ENCODE measurements at places on chromosomes 3 and 15.
A peak's percentile ranks its signal among the peaks of the same experiment; 100 is the strongest.

DNA sequence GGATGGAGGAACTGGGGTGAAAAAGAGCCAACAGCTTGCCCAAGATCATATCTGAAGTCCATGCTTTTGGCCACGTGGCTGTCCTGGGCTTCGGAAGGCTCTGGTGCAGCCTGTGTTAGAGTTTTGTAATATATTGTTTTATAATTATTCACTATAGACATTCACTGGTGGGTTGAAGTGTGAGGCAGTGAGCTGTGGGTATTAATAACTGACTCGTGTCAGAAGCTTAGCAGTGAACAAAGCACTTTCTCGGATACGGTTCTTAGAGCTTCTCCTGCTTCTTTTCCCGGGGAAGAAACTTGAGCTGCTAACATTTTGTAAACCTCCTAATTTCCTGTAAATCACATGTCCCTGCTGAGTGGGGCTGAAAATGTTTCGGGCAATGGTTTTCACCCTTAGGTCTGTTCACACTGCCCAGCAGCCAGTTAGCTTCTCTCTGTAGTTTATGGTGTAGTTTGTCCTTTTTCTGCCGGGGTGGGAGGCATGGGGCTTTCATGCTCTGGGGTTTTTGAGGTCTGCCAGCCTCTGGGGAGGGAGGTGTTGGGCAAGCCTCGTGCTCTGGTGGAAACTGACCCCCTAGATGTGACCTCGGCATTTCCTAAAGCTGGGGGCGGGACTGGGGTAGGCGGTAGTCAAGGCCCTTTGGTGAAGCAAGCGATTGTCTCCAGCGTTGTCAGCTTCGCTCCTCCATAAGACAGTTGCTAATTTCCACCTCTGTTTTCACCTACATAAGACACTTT is 1.7 kb downstream of the MRAS start:
- DNase-seq: no peak

DNA sequence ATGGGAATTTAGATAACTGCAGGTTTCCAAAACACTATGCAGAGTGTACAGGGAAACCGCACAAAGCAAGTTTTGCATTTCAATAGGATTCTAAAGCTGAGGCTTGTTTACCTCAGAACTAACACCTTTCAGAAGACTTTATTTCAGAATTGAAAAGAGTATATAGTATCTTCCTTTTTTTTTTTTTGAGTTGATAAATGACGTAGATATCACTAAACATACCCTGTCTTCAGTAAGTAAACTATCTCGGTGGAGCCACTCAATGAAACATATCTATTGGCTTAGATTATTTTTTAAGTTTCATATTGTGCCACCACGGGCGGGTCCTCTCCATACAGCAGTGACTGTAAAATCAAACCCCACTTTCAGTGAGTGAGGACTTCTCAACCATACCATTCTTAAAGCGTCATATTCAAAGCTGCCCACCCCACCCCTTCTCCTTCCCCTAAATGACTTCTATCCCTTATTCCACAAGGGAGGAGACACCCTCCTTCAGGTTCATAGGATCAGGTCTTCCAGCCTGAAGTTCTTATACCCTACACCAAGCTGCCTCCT is 2.0 kb upstream of the TBL1XR1 start:
- DNase-seq: no peak

DNA sequence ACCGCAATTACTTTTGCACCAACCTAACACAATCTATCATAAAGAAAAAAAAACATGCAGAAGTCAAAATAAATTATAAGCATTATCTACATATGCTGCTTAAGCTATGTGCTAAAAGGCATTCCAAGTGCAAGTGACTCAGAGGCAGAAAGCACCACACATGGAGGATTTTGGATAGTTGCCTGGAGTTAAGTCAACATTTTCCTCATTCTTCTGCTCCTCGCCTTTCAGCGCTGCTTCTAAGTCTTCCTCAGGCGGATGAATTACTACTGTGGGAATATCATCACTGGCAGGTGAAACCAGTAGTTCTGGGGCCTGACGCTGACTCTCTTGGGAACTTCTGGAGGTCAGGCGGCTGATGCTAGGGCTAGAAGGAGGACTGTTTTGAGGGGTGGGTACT is 53.1 kb downstream of the SLC4A7 start:
- DNase-seq: peak; percentile 96

GRCh38 chr3:94990952-94991705 is 928.3 kb downstream of the NSUN3 start:
- no peak for DNase-seq

GRCh38 chr3:48915296-48915695 is 3.3 kb upstream of the ARIH2 start:
- no peak for DNase-seq

GRCh38 chr3:146280864-146281263 is 30.0 kb upstream of the PLSCR4 start:
- DNase-seq: peak; percentile 44

- no peak for DNase-seq
Observed at GRCh38 chr15:37135225-37135624, 34.9 kb upstream of the MEIS2 start.

GRCh38 chr3:59644479-59645402 is 594.9 kb upstream of the CFAP20DC start:
- no peak for DNase-seq

DNA sequence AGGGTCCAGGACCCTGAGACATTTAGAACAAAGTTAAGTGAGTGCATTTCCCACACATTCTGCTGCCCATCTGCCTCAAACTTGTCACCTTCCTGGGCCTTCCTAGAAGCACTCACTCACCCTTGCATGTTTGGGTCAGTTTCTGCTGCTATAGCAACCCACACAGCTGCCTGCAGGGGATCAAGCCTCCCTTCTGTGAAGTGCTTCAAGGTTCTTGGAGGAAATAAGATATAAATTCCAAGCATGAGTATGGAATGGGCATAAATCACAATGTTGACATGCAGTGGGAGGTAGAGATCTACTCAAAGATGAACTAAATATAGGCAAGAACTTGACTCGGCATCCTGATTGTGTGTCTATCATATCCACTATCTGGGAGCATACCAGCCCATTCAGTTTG is 140.4 kb downstream of the SLC9A9 start:
- no peak for DNase-seq

- DNase-seq: no peak
Observed at GRCh38 chr3:64016941-64017620, 6.2 kb downstream of the PSMD6 start.

DNA sequence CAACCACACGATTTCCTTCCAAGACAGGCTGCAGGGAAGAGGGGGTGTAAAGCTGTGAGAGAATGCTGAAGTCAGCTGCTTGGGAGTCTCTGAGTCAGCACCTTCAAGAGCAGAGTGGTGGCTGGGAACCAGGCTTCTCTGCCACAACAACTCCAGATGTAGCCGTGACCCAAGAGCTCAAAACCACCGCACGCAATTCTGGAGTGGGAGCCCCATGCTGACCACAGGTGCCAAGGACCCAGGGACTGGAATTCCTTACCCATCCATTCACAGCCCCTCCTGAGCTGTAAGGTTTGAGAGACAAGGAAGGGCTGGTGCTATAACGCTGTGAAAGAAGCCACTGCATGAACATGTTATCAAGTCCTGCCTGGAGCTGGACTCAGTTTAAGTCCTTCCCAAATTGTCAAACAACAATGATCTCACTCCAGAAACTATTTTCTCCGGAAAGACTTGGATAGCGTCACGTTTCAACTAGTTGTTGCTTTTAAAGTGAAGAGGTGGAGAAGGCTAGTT is 61.4 kb downstream of the UMPS start:
- DNase-seq: peak; percentile 96

DNA sequence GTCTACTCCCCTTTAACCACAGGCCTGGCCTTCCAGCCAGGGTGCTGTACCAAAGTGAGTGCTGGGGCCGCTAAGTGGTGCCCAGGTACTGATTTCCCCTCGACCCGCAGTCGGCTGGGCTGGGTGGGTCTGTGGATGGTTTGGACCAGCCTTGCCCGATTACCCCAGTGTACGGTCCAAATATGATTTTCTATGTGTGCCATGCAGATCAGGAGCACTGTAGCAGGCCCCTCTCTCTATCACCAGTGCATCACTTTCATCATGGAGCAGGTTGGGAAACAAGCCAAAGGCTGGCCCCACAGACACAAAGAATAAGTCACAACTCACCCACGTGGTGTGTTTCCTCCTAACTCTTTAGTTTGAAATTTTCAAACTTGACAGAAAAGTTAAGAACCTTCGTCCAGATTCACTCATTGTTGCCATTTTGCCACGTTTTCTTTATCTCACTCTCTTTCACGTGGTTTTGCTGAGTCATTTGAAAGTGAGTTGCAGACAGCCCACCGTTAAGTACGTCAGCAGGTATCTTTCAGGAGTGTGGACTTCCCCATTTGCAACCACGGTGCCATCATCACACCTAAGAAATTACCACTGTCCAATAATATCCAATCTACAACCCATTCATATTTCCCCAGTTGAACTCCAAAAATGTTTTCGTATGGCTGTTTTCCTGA is 37.0 kb downstream of the ZNF710 start:
- no peak for DNase-seq

DNA sequence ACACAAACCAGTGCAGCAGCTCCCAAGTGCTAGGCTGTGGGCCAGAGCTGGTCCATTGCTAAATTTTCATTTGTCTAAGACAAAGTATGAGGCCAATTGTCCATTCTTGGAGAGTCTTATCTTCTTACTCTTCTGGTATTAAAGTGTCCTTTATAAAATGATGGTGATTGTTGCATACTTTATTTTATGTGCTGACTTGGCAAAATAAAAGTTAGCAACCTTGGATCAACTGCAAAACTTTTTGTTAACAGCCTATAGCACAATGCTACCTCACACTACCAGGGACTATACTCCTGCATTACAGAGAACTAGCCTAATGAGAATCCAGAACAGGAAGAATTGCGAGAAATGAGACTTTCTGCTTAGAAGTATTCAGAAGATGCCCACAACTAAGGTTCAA is 44.1 kb downstream of the CLDN18 start:
- DNase-seq: no peak

DNA sequence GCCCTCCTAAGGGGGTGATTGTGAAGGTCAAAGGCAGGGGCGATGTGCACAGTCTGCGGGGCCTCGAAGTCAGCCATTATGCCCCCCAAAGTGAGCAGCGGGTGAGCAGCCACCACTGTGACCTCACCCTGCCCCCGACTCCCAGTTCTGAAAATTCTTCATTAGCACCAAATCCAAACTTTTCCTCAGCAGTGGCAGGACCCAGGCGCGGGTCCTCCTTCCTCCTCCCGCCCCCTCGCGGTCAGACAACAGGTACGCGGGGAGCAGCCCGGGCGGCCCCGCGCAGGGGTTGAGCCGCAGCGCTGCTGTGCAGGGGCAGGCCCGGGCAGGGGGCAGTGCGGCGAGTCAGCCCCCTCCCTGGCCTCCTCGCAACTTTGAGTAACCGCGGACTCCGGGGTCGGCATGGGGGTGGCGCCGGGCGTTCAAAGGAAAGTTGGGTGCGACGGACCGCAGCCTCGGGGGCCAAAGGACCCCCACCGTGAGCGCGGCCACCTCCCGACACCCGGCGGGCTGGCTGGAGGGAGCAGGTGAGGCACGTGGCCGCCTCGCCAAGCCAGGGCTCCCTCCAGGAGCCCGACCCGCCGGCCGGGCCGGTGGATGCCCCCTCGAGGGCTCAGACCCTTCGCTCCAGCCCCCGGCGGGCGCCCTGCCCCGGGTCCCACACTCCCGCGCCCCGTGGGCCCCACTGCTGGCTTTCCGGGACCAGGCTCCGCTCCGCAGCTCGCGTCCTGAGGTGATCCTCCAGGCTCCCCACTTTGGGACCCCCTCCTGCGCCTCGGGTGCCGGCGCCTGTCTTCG is 49.4 kb upstream of the CCDC174 start:
- no peak for DNase-seq

GRCh38 chr3:18334837-18335601 is 90.1 kb downstream of the SATB1 start:
- DNase-seq: no peak

DNA sequence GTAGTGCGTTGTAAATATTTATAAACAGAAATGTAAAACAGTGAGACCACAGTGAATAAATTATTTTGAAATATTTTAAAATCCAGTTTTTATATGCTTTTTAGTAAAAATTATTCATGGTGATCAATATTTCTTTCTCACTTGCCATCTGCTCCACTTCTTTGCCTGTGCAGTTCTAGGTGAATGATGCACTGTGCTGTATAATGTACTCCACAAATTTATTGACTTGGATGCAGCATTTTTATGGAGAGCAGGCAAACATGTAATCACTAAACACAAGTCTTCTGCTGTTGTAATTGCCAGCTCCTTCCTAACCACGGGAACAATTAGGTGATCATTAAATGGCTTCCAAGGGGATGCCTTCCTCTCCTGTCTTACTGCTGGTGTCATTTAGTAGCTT is 395.9 kb downstream of the PTPRG start:
- DNase-seq: no peak

GRCh38 chr3:147881933-147882332 is 472.8 kb downstream of the ZIC1 start:
- no peak for DNase-seq

DNA sequence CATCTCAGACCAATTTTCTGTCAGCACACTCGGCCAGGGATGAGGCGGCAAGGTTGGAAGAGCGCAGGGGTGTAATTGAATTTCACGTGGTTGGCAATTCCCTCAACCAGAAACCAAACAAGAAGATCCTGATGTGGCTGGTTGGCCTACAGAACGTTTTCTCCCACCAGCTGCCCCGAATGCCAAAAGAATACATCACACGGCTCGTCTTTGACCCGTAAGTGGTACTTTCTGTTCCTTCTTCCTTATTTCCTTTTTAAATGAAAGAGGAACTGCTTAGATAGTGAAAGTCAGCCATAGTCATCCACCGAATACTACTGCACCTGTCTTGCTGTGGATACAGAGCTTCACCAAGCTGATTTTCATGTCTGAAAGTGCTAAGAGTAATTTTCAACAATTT is 60.1 kb downstream of the SGO1 start:
- DNase-seq: no peak

DNA sequence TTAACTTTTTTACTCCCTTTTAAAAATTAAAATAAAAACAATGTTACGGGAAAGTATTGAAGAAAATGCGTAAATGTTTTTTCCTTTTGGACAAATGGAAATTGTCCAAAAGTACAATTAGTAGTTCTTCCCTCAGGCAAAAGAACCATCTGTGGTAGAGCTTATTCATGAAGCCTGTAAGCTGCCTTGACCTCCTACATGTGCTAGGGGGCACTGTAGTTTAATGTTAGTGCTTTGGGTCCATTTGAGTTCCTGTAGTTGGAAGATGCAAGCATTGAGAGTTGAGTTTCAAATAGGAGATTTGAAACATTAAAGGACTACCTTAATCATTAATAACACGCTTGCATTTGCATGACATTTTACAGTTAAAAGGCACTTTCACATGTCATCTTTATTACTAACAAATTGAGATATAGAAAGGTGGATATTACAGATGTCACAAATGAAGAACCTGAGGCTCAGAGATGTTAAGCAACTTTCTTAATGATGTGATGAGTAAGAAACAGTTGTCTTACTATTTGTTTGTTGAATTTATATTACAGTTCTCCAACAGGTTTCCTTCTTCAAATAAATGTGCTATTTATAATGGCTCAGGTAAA is 1.8 kb upstream of the ZNF385D start:
- no peak for DNase-seq

DNA sequence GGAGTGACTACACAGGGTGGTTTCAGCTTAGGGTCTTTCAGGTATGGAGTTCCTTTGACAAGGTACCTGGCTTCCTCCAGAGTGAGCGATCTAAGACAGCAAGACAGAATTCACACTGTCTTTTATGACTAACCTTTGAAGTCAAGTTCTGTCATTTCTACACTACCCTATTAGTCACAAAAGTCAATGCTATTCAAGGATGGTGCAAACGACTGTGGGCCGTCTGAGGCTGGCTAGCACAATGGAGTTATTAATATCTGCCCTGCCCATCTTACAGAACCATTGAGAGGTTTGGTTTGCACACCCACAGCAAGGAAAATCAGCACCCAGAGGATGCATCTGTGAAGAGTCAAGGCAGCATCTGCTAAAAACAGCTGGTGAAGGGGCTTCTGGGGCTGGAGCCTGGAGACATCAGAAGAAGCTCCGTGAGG is 62.9 kb upstream of the XCR1 start:
- DNase-seq: no peak

GRCh38 chr3:127606981-127607595 is 8.9 kb downstream of the MCM2 start:
- DNase-seq: no peak

Data from skeletal muscle cell (primary cell).